Activated CD8-positive, alpha-beta memory T cell treated with anti-CD3 and anti-CD28 coated beads for 1 hour (primary cell): ENCODE measurements at places on chromosomes 3 and 15.

DNA sequence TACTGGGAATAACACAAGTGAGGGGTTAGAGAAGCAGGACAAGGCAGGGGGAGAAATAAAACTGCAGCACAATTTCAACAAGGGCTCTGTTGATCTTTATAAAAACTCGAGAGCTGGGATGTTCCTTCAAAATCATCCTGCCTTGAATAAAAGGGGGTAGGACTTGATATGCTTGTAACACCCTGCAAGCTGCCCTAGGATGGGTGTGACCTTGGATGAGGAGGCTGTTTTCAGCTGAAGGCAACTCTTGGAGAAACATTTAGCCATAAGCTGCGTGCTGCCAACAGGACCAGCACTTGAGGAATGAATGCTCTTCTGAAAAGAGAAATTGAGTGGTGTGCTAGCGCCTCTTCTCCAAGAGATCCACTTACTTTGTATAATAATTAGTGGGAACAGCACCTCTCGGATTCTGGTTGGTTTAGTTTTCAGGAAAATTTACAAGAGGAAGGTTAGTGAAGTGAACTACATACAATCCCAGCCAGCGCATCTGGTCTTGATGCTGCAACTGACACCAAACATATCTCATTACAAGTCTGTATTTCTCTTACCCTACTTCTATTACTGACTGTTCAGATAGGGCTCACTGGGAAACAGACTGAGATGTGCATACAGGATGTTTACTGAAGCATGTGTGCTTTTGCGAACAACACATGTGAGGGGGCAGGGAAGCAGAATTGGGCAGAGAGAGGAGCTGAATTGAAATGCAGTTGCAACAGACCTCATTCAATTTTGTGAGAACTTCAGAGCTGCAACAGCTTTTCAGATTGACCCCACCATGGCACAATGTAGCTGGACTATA lies 643.0 kb upstream of the GOLIM4 start:
- DNase-seq, result no peak

- no peak for DNase-seq
Observed at GRCh38 chr3:127387119-127387518, 99.3 kb upstream of the PRR20G start.

DNA sequence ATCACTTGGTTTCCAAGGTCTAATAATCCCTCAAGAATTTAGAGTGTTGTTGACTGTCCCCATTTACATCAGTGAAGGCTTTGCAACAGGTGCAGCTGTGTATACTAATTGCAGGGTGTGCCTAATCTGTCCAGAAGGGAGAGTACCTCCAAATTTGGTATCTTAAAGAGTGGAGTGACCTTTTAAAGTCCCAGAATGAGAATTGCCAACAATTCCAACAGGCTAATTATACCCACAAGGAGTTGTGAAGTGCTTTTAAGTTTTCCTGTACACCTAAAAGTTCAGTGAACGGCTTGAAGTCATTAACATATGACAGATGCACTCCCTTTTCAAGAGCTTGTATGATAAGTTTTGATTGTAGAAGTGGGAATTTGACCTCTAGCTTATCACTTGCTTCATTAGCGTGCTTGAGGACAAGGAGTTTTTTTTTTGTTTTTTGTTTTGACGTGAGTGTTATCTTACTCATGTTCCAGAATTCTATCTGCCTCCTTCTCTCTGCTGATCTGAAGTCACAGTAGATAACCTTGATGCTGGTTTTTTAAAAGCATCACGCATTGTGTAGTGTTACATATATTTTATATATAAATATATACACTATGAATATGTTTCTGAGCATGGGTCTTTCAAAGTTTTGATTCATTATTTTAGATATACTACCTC lies 26.3 kb downstream of the CDIN1 start:
- DNase-seq, result no peak

- no peak for DNase-seq
Observed at GRCh38 chr15:66646308-66646707, 55.7 kb upstream of the SMAD6 start.

DNA sequence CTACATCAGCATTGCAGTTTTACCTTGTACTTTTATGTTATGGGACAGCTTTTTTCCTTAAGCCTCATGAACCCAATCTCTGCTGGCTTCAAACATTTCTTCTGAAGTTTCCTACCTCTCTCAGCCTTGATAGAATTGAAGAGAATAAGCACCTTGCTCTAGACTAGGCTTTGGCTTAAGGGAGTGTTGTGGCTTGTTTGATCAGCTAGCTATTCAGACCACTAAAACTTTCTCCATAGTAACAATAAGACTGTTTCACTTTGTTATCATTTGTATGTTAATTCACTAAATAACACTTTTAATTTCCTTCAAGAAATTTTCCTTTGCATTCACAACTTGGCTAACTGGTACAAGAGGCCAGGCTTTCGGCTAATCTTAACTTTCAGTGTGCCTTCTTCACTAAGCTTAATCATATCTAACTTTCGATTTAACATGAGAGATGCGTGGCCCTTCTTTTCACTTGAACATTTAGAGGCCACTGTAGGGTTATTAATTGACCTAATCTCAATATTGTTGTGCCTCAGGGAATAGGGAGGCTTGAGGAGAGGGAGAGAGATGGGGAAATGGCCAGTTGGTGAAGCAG lies 8.1 kb upstream of the TIGIT start:
- no peak for DNase-seq

DNA sequence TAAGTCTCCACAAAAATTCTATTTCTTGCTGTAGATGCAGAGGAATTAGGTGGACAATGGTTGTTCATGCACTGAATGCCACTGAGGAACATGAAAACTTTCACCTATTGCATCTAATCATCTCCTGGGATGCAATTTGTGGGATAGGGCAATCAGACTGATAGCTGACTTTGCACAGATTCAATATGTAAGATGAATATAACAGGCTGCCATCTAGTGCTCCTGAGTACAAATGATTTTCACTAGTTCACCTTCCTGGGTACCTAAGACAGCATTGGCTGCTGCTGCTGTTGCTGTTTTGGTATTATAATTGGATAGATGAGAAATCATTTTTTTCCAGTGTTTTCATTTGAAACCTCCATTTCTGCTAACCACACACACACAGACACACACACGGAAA lies 19.7 kb downstream of the TIMMDC1 start:
- DNase-seq, result no peak

DNA sequence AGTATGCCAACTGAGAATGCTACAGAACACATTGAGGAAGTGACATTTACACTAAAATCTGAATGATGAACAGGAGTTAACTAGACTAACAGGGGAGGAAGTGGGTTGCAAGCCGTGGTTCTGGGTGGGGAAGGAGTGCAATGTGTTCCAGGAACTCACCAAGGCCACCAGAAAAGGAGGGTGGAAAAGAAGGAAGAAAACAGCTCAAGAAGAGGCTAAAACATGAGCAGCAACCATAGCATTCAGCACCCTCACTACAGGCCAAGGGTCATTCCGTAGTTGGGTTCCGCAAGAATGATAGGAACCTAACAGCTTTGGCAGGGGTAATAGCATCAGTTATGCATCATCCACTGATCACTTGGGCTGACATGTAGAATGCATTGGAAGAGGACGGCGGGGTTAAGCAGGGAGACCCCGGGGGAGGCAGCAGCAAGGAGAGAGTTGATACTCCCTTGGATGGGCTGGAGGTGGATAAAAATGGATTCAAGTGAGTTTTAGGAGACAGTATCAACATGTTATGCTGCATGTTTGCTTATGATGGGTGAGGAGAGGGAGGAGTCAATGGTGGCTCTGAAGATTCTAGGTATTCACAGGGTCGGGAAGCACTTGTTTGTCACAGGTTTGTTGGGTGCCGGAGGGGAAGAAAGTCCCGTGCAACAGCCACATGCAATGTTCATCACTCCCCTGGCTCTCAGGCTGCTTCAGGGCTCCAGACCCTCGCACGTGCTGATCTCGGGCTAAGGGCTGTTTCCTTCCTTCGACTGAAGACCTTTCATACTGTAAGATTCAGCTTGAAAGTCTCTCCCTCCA lies 53.2 kb downstream of the LIPC start:
- DNase-seq, result no peak

DNA sequence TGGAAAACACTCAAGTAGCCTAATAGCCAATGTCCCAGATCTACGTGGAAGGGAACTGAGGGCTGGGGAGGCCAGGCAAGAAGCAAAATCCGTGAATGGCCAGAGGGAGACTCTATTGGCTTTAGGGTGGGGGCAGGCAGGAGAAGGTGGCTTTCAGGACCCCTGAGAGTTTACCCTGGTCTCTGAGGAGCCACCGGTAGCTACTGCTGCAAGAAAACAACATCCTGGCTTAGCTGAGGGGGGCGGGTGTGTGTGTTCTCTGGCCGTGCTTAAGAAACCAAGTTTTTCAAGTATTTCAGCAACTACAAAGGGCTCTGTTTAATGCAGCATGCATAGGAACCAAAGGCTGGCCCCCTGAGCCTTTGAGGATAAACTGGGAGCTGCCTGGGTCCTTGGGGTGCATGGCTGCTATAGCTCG lies 47.6 kb upstream of the TRPM1 start:
- DNase-seq, result no peak

DNA sequence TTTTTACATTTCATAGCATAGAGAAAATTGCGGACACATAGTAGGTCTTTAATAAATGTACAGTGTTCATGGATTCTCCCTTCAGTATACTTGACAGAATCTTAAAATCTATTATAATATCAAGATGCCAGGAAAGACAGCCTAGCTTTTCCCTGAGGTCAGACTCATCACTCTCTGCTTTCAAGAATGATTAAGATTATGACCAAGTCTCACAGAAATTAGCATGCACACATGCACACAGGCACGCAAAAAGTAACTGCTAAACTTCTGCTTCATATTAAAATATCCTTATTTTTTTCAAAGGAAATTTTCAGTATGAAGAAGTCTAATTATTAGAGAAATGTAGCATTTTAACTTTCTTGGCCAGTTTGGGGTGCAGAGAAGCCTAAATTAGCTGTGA lies 493.8 kb upstream of the NECTIN3 start:
- DNase-seq, result no peak

DNA sequence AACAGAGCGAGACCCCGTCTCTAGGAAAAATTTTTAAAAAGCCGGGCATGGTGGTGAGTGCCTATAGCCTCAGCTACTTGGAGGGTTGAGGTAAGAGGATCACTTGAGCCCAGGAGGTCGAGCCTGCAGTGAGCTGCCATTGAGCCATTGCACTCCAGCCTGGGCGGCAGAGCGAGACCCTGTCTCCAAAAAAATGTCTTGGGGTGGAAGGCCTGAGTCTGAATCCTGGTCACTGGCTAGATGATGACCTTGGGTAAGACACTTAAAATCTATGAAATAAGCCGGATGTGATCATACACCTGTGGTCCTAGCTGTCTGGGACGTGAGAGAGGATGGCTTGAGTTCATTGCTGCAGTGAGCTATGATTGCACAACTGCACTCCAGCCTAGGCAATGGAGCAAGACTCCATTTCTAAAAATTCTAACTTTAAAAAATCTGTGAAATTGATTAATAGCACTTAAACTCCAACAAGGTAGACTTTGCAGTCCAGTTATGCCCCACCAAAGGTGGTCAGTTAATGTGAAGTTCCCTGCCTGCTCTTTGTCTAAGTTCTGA lies 157.3 kb upstream of the UMPS start:
- DNase-seq, result no peak

GRCh38 chr3:14554715-14555114 lies 14.6 kb upstream of the GRIP2 start:
- DNase-seq, result no peak

GRCh38 chr3:157618075-157618760 lies 115.0 kb upstream of the VEPH1 start:
- DNase-seq, result no peak

- no peak for DNase-seq
Observed at GRCh38 chr3:188472336-188472735, 318.4 kb downstream of the LPP start.

DNA sequence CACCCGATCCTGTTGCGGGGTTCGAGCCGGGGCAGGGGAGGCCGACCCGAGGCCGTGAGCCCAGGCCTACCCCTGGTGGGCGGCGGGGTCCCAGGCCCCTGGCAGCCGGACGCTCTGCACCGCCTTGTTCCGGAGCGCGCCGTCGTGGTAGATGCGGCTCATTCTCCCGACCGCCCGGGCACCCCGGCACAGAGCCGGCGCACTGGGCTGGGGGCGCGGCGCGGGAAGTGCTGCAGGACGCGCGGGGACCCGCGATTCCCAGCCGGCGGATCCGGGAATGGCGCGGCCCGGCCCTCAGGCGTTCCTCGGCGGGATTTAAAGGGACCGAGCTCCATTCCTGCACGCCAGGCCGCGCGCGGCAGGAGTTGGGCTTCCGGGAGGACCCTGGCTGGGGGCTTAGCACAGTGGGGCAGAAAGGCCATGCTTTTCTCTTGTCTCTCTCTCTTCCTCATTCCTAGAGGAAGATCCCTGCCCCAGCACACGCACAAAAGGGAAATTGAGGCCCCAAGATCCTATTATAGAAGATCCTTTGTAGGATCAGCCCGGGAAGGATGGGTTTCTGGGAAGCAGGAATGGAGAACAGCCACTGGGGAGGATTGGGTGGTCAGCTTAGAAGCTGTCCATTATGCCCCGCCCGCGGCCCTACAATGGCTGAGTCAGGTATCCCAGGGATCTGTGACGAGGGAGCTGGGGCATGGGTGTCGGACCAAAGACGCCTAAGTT lies at the start of gene ARPIN:
TSS of gene ARPIN (minus strand) at position 279 of the 723 bp plus-strand sequence. CDS start at position 162, 117 bp downstream.
- no peak for DNase-seq

DNA sequence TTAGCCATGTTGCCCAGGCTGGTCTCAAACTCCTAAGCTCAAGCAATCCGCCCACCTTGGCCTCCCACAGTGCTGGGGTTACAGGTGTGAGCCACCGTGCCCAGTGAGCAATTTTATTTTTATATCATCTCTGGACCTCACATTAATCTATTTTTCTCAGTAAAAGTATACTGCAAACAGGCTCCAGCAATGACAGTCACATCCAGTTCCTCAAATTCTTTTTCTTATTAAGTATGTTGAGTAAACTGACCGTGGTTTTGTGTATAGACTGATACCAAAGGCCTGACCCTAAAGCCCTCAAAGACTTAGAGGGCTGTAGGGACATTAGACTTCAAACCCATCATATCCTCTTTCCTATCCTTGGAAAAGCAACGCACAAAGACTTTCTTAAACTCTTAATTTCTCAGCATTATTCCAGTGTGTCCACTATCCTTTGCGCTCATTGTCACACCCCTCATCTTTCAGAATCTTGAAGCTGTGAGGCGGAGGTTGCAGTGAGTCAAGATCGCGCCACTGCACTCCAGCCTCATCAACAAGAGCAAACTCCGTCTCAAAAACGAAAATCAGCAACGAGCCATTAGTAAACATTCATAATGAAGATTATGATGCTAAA lies 2.0 kb downstream of the NGLY1 start:
- no peak for DNase-seq

DNA sequence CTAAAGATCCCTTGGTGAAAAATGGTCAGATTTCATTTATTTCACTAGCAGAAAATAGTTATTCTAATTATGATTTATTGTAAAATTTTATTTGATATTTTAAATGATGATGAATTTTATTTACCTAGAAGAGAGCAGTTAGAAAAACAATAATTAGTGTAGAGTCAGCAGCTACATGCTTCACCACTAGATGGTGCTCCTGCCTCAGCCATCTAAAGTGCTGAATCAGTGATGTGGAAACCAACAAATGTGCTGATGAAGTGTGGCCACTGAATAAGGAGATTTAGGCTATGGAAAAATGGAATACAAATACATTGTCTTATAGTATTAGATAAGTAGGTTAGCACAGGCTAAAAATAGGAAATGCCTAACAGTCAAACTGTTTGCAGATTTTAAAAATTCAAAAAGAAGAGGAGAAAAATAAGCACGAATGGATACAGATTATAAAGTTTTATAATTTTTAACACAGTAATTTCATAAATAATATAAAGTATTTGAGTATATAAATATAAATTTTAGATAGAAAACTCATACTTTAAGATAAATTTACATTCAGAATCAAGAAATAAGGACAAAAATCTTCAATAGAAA lies 109.8 kb downstream of the PPP2R3A start:
- DNase-seq, result peak; percentile 42

GRCh38 chr3:26202169-26202568 lies 412.3 kb downstream of the OXSM start:
- DNase-seq, result no peak
